Naive thymus-derived CD8-positive, alpha-beta T cell (primary cell): ENCODE measurements at places on chromosomes 16 and 17. TPM values are rescaled to one million over a fixed set of nuclear protein-coding genes. Genes with fewer than 3 reads are reported as not detected.

Gene RABEP1
- 57.3 TPM for total RNA-seq

- no peaks in the 10 kb centered on the region for H3K36me3 ChIP-seq
- H3K4me1 ChIP-seq, result peaks cover 1% of the 10 kb centered on the region
- no peaks in the 10 kb centered on the region for H3K27me3 ChIP-seq
- no peak overlapping the region for H3K27ac ChIP-seq
- no peak for DNase-seq
Observed at GRCh38 chr16:23424292-23424958, 28.6 kb downstream of the COG7 start.

- no peaks in the 10 kb centered on the region for H3K27me3 ChIP-seq
- H3K36me3 ChIP-seq, result no peaks in the 10 kb centered on the region
- no peak overlapping the region for H3K4me3 ChIP-seq
- H3K4me1 ChIP-seq, result no peaks in the 10 kb centered on the region
Observed at GRCh38 chr17:12180644-12181261, 160.1 kb downstream of the MAP2K4 start.

GRCh38 chr17:19706791-19707727, 9.3 kb downstream of the SLC47A2 start:
- no peak overlapping the region for H3K4me3 ChIP-seq
- no peak overlapping the region for H3K27ac ChIP-seq
- H3K4me1 ChIP-seq, result no peaks in the 10 kb centered on the region
- DNase-seq, result no peak
- no peaks in the 10 kb centered on the region for H3K27me3 ChIP-seq
- H3K36me3 ChIP-seq, result no peaks in the 10 kb centered on the region

Gene PRRT2
- total RNA-seq, result 1.6 TPM

Gene IFT20
- 38.0 TPM for total RNA-seq

DNA sequence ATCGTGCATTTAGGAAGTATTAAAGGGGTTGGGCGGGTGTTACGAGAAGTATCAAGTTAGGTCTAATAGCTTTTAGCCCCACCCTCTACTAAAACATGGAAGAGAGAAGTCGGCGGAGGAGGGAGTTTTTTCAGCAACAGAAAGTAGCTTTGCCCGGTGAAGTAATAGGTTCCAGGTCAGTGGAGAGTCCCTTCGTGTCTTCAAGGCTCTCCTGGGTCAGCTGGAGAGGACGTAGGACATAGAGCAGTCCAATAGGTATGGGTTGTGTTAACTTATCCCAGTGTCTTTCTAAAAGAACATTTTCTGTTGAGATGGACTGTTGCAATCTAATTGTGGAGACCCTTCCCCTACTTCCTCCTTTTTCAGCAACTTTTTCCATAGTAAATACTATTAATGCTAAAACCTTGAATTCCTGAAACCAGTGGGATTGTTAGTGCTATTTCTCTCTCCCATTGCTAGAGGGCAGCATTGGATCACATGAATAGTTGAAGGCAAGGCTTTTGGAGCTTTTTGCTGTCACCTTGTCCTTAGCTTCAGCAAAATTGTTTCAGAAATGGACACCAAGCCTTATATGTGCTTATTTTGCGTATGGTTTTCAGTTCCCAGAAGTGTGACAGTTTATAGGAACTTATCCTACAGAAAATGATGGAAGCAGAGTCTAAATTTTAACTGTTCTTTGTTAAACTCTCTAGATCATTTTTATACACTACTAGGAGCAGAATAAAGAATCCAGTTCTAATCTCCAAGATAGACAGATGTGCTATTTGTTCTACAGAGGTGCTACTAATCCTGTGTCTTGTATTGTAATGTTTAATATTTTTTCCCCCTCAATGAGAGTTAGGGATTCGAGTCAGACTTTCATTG, 38.4 kb downstream of the UTP18 start:
- H3K27me3 ChIP-seq, result no peaks in the 10 kb centered on the region
- H3K36me3 ChIP-seq, result no peaks in the 10 kb centered on the region
- H3K4me3 ChIP-seq, result no peak overlapping the region
- H3K4me1 ChIP-seq, result peaks cover 10% of the 10 kb centered on the region
- no peak overlapping the region for H3K27ac ChIP-seq

DNA sequence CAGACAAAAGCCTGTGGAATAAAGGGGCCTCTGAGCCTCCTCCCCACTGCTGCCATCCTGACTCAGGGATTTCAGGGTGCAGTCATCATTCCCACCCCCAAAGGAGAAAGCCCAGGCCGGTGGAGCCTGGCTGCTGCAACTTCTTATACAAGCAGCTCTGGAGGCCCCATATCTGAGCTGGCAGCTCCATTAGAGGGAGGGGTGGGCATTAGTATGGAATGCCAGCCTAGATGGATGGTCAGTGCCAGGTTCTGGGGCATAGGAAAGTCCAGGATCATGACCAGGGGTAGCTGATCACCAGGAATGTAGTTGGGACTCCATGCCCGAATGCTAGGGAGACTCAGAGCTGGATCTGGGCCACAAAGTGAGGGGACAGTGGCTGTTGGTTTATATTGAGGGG, 581.0 kb downstream of the KCNJ18 start:
- H3K4me1 ChIP-seq, result no peaks in the 10 kb centered on the region
- H3K27ac ChIP-seq, result no peak overlapping the region
- no peaks in the 10 kb centered on the region for H3K27me3 ChIP-seq
- no peak overlapping the region for H3K4me3 ChIP-seq
- DNase-seq, result no peak

Gene ABCA3
- total RNA-seq, result 8.2 TPM

Gene RARA
- total RNA-seq, result 39.2 TPM

DNA sequence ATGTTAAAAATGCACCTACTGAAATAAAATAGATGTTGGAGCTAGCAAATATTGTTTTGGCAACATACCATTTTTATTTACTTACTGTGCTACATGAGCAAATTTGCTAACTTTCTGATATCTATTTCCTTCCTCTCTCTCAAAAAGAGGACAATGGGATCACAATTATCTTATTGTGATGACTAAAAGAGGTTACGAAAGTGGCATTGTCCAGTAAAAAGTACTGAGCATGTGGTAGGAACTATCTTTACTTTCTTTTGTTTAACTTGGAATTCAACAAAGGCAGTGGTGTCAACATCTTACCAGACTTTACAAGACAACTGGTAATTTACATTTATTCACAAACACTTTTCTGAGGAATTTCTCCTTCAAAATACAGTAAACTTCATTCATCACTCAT, 1542.6 kb upstream of the CDH8 start:
- no peaks in the 10 kb centered on the region for H3K36me3 ChIP-seq
- H3K27me3 ChIP-seq, result no peaks in the 10 kb centered on the region
- no peak overlapping the region for H3K4me3 ChIP-seq

DNA sequence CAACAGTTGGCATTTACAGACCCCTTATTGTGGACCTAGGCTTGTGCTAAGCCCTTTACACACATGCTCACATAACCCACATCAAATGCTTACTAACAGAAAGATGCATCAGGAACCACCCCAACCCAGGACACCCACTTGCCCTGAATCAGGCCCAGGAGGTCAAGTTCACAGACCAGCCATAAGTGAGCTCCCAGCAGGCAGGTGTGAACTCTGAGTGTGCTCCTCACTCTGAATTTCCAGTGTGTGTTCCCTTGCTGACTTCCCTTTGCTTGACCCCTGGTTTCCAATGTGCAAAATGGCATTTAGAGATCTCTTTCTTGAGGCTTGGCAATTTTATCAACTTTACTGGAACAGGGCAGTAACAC, 87.0 kb downstream of the BMERB1 start:
- H3K36me3 ChIP-seq, result no peaks in the 10 kb centered on the region
- no peak overlapping the region for H3K27ac ChIP-seq
- H3K4me1 ChIP-seq, result peaks cover 30% of the 10 kb centered on the region
- H3K4me3 ChIP-seq, result no peak overlapping the region

DNA sequence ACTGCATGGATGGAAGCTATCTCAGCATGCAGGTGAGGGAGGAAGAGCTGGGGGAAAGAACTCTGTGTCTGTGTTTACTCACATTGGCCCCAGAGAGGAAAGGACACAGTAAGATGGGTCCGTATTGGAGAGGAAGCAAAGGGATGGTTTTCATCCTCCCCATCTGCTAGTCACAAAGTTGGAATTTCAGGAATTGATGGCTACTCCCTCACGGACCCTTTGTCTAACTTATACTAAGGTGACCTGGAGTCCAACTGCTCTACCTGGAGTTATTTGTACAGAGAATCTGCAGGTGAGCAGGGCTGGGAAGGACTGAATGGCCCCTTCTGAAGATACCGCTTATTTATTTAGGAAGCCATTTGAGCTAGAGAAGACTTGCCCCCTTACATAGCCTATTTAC, 55.1 kb downstream of the WNT3 start:
- no peaks in the 10 kb centered on the region for H3K36me3 ChIP-seq
- H3K27ac ChIP-seq, result no peak overlapping the region
- H3K27me3 ChIP-seq, result no peaks in the 10 kb centered on the region
- H3K4me3 ChIP-seq, result no peak overlapping the region
- DNase-seq, result no peak
- H3K4me1 ChIP-seq, result no peaks in the 10 kb centered on the region

DNA sequence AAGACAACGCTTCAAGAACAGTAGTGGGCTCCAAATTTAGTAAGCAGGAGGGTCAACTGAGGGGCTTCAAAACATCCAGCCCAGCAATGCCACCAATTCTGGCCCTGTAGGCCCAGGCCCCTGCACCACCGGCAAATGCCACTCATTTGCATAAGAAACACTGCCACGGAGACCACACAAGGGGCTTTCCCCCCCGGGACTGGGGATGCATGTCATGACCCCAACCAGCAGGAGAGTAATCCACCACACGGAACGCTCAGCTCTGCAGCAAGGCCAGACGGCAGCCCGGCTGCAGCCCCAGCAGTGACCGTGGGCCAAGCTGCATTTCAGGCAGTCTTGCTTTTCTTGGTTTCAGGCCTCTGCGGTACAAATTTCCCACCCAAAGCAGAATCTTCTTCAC, 14.1 kb downstream of the TMEM11 start:
- peaks cover 7% of the 10 kb centered on the region for H3K36me3 ChIP-seq
- H3K27ac ChIP-seq, result no peak overlapping the region
- no peaks in the 10 kb centered on the region for H3K27me3 ChIP-seq

Gene ACSM5
- not detected for total RNA-seq

DNA sequence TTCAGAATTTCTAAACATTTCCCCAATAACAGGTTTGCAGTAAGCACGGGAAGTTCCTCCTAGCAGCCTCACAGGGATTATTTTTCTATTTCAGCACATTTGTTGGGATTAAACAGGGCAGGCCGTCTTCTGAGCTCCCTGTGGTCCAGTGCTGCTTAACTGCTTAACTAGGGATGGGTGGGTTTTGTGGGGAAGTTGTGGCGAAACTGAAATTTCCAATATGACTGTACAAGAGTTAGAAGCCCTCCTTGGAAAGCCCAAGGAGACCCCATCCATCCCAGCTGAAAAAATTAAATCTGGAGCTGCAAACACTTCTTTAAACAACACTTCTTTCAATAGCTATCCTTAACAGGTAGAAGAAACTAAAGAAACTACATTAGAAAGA, 22.2 kb downstream of the FAM117A start:
- no peaks in the 10 kb centered on the region for H3K27me3 ChIP-seq
- H3K4me3 ChIP-seq, result peak overlapping the region; percentile 94
- peaks cover 98% of the 10 kb centered on the region for H3K4me1 ChIP-seq
- no peak for DNase-seq
- H3K36me3 ChIP-seq, result no peaks in the 10 kb centered on the region

DNA sequence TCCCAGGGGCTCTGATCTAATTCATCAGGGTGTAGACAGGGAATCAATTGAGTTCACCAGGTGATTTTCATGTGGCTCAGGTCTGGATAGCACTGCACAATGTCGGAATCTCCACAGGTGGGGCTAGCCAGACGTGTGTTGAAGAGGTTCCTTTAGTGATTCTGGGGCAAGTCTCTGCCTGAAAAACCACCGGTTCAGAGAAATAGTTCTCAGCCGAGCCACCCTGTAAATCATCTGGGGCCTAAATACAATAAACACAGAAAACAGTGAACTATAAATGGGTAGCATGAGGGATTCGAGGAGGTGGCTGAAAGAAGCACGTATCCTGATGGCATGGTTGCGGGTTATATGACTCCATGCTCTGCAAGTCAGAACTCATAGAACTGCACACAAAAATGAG, 21.3 kb downstream of the ASPA start:
- H3K27ac ChIP-seq, result no peak overlapping the region
- no peak overlapping the region for H3K4me3 ChIP-seq

DNA sequence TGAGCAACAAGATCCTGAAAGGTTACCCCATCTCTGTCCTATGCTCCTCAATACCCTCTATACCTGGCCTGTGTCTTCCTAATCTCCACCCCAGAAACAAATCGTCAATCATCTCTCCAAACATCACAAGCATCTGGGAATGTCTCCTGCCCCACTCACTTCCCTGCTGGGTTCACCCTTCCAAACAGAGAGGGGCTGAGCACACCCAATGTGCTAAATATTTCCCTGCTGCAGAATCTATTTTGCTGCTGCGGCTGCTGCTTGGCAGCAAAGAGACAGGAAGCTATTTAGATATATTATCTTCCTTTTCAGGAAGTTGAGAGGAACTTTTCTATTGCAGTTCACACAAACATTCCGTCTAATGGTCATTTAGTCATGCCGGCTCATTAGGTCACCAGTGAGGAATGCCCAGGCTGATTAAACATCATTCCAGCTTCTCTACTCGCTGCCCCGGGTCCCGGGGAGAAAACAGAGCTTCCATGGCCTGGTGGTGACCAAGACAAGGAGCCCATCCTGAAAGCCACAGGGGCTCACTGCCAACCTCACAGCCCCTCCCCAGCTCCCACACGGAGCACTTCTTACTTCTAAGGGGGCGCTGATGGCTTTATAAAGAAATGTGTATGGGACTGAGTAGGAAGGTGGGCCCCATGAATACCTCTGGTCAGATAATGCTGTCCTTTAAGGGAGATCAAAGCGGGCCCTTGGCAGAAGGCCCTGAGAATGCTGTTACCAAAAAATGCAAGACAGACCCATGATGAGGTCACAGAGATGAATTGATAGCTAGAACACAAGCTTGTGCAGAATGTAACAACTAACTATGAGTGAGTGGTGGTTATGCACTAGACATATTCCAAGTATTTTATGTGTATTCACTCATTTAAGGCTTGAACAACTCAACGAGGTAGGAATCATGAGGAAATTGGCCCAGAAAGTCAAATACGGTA, 218.3 kb downstream of the SOX9 start:
- peaks cover 6% of the 10 kb centered on the region for H3K27me3 ChIP-seq
- no peak overlapping the region for H3K27ac ChIP-seq
- H3K36me3 ChIP-seq, result no peaks in the 10 kb centered on the region
- H3K4me3 ChIP-seq, result no peak overlapping the region

DNA sequence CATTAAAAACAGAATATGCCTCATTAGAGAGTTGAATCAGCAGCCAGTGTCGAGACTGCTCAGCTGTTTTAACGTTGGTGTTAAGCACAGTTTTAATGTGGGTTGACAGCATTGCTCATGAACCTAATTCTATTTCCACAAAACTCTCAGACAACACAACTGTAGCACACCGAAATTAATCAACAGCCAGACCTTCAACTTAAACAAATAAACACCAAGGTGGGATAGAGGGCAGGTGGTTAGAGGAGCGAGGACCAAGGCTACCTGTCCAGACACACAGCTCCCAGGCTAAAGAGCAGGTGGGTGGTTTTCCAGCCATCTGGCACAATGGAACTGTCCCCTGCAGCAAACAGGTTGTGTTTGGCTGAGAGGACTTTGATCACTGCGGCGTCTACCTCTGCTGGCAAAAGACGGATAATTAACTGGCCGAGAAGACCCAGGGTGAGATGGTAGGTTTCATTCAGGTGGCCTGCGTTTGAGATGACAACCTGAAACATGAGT, 69.6 kb upstream of the ATP2A3 start:
- no peaks in the 10 kb centered on the region for H3K4me1 ChIP-seq
- H3K36me3 ChIP-seq, result peaks cover 4% of the 10 kb centered on the region
- no peak overlapping the region for H3K27ac ChIP-seq
- H3K4me3 ChIP-seq, result no peak overlapping the region
- DNase-seq, result no peak

Gene HOXB1
- total RNA-seq, result not detected

- no peaks in the 10 kb centered on the region for H3K27me3 ChIP-seq
- no peak for DNase-seq
Observed at GRCh38 chr17:16910341-16910740, 61.6 kb downstream of the TNFRSF13B start.
